ENCODE measurements at places on chromosomes 11 and 22.

GRCh38 chr22:24582056-24582814 lies 10.6 kb downstream of the LRRC75B start:
- no peak for DNase-seq

DNA sequence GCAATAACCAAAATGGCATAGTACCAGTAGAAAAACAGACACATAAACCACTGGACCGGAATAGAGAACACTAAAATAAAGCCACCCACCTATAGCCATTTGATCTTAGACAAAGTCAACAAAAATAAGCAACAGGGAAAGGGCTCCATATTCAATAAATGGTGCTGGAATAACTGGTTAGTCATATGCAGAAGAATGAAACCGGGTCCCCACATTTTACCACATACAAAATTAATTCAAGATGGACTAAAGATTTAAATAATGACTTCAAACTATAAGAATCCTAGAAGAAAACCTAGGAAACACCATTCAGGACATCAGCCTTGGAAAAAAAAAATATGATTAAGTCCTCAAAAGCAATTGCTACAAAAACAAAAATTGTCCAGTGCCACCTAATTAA lies 30.1 kb upstream of the NOX4 start:
- no peak for DNase-seq

GRCh38 chr22:26828311-26828710 lies 170.9 kb downstream of the MIAT start:
- no peak for DNase-seq

DNA sequence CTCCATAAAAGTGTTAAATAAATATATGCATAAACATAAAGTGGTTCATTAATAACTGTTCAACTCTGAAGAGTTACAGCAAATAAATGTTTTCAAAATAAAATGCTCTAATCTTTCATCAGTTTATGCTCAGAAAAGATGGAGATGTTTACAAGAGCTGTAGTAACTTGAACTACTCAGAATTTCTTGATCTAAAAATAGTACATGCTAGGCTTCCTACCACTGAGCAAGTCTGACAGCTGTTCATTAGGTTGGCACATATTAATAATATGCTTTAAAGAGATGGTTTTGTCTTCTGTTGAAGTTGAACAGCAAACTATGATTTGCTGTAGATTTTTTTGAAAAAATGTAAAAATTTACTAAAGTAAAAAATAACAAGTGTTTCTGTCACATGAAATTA lies 10.8 kb upstream of the SLN start:
- no peak for DNase-seq

Data from COR-L47 (cell line).